ENCODE measurements at places on chromosomes 11 and 22. TPM values are rescaled to one million over a fixed set of nuclear protein-coding genes. Genes with fewer than 3 reads are reported as not detected.

Gene CD3D
- 0.27 TPM for polyA plus RNA-seq

Gene PRG3
- polyA plus RNA-seq, result not detected

Gene PANX3
- polyA plus RNA-seq, result not detected

Gene OR51B4
- polyA plus RNA-seq, result not detected

Gene FOXR1
- polyA plus RNA-seq, result not detected

Gene APOBEC3B
- 2.6 TPM for polyA plus RNA-seq

Gene FIBIN
- polyA plus RNA-seq, result 15.2 TPM

Gene NELL1
- polyA plus RNA-seq, result not detected

Gene SVIP
- polyA plus RNA-seq, result 20.2 TPM

Gene VSTM5
- 0.07 TPM for polyA plus RNA-seq

Gene MYEOV
- polyA plus RNA-seq, result not detected

Gene RPS3
- polyA plus RNA-seq, result 1,021 TPM

Gene CYP2R1
- 7.7 TPM for polyA plus RNA-seq

Gene POLR2L
- 278 TPM for polyA plus RNA-seq

Gene APOA4
- 0.05 TPM for polyA plus RNA-seq

Gene ST3GAL4
- polyA plus RNA-seq, result 57.5 TPM

Gene ARRB1
- 12.1 TPM for polyA plus RNA-seq

Gene AIFM3
- polyA plus RNA-seq, result 1.4 TPM

Gene NCF4
- 3.6 TPM for polyA plus RNA-seq

Gene OR8H2
- not detected for polyA plus RNA-seq

Gene CASP5
- polyA plus RNA-seq, result not detected

Gene FAM76B
- polyA plus RNA-seq, result 6.6 TPM

Gene RIMBP3B
- not detected for polyA plus RNA-seq

Gene CYB561A3
- polyA plus RNA-seq, result 11.6 TPM

Gene BBOX1
- 0.16 TPM for polyA plus RNA-seq

Gene MS4A6A
- polyA plus RNA-seq, result 16.5 TPM

Gene CYTH4
- polyA plus RNA-seq, result 2.6 TPM

Gene OR5T1
- polyA plus RNA-seq, result not detected

Gene ELF5
- not detected for polyA plus RNA-seq
